ENCODE measurements at places on chromosomes 3 and 15.

DNA sequence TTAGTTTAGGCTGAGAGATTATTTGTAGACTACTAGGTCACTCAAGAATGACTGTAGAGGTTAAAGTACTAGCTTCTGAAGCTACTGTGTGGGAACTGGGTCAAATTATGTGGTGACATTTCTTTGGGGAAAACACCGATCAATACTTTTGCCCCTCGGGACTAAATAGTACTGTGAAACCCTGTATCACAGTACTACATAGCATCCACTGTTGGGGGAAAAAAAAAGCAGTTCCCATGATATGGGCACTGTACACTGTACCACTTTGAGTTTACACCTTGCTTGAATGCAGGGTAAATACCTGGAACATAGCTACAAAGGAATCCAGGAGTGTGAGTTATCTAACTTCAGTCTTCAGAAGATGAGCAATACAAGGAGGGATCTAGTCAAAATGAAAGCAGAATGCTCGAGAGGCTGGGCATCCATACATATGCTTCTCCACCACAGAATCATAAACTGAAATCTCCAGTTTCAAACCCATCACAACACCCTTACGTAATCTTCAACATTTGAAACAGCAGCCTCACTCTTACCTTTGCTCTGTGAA, 311.4 kb downstream of the UNC13C start:
- ATAC-seq: no peak

DNA sequence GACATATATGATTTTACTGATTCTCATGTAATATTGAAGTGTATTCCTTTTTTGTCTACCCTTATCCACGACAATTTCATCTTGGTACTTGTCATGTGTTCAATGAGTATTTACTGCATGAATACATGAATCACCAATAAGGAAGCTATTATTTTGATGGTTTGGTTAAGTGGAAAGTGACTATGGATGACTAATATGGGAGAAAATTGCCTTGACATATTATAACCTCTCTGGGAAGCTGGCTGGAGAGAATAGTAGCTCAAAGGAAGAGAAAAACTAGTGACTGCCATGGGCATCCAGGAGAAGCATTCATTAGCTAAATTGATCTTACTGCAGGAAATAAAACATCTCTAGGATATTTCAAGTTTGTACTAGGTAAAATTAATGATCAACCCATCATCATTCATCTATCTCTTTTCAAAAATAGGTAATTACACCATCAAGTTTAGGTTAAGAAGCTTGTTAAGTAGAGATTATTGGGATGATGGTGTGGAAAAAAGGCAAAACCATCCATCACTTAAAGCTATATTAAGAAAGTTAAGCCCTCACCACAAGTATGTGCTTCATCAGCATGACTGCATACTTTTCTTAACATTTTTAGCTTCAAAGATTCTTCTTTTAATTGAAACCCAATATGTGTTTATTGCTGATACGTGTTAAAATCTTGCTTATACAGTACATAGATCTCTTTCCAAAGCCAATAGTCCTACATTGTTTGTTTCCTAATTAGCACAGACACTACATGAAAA, 455.2 kb upstream of the ARPP21 start:
- no peak for ATAC-seq

- no peak for ATAC-seq
These were observed 456.0 kb downstream of the TUSC7 start for GRCh38 chr3:117165601-117166051.

GRCh38 chr3:126527455-126528211, 3.7 kb downstream of the CHST13 start:
- no peak for ATAC-seq

DNA sequence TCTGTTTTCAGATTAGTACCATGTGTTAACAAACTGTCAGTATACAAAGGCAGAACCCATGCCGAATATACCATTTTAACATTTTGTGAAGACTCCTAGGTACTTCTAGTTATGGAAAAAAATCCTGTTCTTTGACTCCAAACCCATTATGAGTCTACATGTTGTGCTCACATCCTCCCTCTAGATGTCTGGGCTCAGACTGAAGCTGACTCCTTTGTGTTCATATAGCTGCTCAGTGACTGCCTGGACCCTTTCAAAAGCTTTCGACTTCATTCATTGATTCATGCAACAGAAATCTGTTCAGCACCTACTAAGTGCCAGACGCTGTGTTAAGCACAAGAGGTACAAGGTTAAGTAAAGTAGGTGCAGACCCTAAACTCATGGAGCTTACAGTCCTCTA, 60.5 kb downstream of the MEGF11 start:
- no peak for ATAC-seq

GRCh38 chr3:7432610-7433009, 571.7 kb downstream of the GRM7 start:
- no peak for ATAC-seq

Measured in gastroesophageal sphincter (tissue), 4 donors.